PC-3 (cell line): ENCODE measurements at places on chromosomes 4 and X.

DNA sequence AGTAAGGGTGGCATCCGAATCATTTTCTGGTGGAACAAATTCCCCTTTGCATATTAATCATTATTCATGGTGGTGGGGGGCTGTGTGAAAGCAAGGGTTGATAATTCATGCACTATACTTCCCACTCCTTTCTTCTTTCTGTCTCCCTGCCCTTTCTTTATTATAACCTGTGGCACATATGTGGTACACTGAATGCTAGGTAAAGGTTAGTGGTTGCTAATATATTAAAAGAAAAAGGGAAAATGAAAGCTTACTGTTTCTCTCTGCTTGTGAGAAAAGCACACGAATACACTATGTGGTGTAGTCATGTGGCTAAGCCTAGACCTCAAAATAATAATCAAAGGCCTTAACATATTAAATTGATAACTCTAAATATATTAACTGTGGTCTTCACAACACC lies 178.4 kb upstream of the RPS6KA3 start:
- no peak for DNase-seq

DNA sequence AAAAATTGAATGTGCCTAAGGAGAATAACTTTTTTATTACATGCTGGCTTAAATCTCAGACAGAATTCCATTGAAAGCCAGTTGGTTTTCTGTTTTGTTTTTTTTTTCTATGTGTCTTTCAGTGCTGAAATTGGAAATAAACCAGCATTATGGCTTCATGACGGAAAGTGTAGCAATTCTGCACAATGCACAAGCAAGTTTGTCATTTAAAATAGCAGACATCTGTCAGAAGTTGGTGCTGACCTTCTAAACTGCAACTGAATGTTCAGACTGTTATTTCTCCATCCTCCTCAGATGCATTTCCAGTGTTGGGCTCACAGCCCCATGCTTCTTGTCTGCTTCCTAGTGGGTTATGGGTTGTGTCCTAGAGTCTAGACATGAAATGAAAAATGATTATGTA lies 107.2 kb upstream of the LIMCH1 start:
- no peak for DNase-seq

DNA sequence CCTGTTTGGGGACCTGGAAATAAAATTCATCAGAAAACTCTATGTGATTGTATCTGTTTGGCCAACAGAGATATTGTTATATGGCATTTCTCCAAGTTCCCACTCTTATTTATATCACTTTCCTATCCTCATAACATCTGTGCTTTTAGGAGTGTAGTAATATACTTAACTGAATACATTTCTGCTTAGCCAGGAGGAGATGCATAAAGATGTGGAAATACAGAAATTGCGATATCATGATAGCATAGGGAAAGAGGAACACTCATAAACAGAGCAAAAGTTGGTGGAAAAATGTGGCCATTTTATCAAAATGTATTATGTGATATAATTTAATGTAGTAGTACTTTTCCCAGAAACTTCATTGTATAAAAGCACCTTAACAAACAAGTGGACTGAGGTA lies 46.1 kb upstream of the TSPAN7 start:
- DNase-seq = no peak

DNA sequence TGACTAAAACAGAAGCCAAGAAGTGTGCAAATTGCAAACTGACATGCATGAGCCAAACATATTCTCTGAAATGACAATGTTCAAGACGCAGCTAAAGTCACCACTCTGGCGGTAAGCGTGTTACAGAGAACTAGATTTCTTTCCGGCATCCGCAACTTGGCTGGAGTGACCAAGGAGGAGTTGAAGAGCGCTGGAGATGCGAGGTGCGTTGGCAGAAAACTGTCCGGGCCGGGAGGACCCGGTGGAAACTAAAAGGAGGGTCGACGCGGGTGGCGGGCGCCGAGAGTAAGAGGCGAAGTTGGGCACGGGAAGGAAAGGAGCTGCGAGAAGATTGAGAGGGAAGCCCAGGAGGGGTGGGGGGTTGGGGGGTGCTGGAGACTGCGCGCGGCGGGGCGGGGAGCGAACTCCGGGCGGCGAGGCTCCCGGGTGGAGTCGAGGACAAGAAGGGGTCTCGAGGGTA lies 807 bp downstream of the SEL1L3 start:
- DNase-seq = peak; percentile 49

- DNase-seq = no peak
Measured at GRCh38 chr4:64394469-64394868, 14.8 kb downstream of the TECRL start.

DNA sequence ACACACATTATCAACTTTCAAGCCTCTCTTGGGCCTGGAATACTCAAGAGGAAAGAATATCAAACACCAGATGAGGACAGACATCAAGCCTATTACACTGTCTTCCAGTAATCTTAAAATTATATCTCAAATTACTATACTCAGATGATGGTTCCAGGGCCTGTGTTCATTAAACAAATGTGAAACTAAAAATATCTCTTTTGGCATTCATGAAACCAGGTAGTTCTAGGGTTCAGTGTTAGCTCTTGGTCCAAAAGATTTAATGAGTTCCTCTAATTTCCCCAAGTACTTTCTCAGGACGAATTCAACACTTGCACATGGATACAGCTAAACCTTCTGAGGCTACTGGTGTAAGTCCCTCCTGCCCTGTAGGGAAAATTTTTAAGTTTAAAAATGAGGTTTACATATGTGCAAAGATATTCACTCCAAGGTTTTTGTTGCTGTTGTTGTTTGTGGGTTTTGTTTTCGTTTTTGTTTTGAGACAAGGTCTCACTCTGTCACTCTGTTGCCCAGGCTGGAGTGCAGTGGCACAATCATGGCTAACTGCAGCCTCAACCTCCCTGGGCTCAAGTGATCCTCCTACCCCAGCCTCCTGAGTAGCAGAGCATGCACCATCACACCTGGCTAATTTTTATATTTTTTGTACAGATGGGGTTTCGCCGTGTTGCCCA lies 79.4 kb downstream of the USP46 start:
- DNase-seq = no peak
